Activated B cell treated with CpG ODN at 0.5 μM for 24 hours (primary cell): ENCODE measurements at places on chromosomes 13 and 19.

GRCh38 chr19:31770223-31770622, 421.0 kb upstream of the TSHZ3 start:
- DNase-seq: no peak

GRCh38 chr13:99686157-99686572, 184.9 kb downstream of the TM9SF2 start:
- no peak for DNase-seq

- DNase-seq: no peak
Observed at GRCh38 chr13:31172535-31172934, 10.8 kb upstream of the HSPH1 start.

DNA sequence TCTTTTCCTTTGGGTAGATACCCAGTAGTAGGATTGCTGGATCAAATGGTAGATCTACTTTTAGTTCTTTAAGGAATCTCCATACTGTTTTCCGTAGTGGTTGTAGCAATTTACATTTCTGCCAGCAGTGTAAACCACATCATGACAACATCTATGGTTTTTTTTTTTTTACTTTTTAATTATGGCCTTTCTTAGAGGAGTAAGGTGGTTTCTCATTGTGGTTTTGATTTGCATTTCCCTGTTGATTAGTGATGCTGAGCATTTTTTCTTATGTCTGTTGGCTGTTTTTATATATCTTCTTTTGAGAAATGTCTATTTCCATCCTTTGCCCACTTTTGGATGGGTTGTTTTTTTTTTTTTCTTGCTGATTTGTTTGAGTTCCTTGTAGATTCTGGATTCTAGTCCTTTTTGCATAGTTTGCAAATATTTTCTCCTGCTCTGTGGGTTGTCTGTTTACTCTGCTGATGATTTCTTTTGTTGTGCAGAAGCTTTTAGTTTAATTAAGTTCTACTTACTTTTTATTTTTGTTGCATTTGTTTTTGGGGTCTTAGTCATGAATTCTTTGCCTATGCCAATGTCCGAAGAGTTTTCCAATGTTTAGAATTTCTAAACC, 38.8 kb downstream of the TDRD3 start:
- no peak for DNase-seq

DNA sequence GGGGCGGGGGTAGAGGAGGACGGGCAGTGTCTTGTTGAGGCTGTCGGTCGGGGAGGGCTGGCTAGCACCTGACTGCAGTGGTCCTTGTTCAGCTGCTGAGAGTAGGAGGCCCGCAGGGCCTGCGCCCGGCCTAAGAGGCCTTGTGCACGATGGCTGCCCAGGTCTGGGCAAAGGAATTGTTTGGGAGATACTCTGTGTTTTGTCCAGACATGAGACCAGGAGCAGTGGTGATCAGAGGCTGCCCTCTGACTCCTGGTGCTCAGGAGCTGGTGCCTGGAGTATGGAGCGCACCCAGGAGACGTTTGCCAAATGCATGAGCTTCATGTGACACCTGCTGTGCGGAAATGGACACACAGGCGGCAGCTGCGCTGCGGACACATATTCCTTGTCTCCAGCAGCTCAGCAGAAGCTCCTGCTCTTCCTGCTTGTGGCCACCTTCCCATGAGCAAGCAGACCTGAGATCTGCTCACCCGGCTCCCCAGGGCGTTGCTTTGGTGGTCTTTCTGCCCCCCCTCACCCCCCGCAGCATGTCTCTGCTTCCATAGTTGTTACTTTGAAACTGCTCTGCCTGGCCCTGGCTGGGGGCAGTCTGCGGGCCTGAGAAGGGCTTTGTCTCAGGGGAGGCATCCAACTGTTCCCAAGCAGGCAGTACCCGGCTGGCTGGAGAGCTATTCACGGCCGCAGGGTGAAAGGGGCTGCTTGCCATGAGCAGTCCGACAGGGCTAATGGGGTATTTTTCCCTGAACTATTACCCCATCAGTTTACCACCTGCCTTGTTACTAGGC, 163.9 kb downstream of the TEX29 start:
- DNase-seq: no peak

GRCh38 chr19:43767316-43767715, 12.6 kb upstream of the SMG9 start:
- no peak for DNase-seq

GRCh38 chr19:32580353-32580900, 563 bp upstream of the PDCD5 start:
- DNase-seq: no peak

- DNase-seq: no peak
Observed at GRCh38 chr13:79112016-79112415, 294.0 kb downstream of the RBM26 start.

GRCh38 chr19:58368561-58369360, 6.2 kb upstream of the ZNF497 start:
- no peak for DNase-seq

DNA sequence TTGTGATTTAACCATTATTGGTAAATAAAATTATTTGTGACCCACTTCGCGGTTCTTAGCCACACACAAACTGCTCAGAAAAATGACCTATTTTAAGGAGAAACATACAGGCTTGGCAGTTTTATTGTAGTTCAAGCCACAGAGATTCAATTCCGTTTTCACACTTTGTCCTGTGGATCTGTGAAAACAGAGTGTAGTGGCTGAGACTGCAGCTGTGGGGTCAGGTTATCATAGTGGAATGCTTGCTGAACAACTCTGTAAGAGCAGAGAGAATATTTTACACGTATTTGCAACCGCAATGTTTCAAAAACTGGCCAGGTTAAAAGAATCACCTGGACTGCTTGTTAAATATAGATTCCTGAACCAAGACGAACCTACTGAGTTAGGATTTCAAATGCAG, 292.5 kb downstream of the GPC5 start:
- DNase-seq: no peak

DNA sequence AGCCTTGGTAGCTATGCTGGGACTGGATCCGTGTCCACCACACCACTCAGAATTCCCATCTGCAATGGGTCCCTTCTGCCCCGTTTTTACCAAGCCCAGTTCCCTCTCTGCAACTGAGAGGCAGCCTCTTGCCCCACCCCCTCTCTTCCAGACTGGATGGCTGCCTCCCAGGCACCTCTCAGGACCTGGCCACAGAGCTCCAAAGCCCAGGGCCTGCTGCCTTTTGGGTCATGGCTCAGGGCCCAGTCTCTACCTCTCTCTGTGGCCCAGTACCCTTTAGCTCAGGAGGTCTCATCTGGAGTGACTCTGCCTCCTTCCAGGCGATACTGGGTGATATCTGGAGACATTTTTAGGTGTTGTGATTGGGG, 10.3 kb upstream of the ZBTB7A start:
- no peak for DNase-seq

GRCh38 chr13:108963846-108964600, 334.6 kb downstream of the MYO16 start:
- no peak for DNase-seq

GRCh38 chr19:48302600-48302959, 22.8 kb upstream of the EMP3 start:
- no peak for DNase-seq

DNA sequence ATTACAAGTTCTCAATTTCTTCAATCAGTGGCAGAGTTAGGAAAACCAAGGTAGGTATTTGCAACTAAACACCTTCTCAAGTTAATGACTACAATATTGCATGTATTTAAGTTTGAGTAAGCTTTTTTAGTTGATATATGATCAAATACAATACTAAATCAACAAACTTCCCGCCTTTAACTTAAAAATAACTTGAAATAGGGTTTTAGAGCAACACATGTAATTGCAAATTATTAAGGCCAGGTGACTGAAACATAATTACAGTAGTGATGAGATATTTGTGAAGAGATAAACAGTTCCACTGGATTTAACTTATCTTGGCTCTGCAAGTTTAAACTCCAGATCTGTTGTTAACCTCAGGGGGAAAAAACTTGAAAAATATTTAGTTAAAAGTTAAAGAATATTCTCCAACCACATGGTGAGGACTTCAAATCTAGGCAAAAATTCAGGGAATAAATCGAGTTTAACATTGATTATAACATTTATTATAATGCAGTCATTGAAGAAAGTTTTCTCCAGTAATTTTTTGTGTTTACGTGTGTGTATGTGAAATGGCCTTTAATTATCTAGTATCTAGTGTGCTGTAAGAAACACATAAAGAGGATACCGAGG, 3.6 kb downstream of the DACH1 start:
- no peak for DNase-seq

DNA sequence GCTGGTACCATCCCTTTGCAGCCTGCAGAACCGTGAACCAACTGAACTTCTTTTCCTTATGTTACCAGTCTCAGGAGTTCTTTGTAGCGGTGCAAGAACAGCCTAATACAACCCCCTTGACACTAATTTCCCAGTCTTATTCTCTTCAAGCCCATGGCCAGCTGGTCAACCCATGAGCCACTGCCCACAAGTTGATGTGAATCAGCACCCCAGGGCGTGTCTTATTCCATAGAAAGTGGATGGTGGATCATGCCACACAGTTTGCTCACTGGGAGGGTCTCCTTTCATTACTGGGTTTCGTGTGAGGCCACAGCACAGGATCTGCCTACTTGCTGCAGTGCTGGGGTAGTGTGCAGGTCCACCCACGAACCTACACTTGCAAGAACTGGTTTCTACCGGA, 27.0 kb downstream of the TEX29 start:
- no peak for DNase-seq

DNA sequence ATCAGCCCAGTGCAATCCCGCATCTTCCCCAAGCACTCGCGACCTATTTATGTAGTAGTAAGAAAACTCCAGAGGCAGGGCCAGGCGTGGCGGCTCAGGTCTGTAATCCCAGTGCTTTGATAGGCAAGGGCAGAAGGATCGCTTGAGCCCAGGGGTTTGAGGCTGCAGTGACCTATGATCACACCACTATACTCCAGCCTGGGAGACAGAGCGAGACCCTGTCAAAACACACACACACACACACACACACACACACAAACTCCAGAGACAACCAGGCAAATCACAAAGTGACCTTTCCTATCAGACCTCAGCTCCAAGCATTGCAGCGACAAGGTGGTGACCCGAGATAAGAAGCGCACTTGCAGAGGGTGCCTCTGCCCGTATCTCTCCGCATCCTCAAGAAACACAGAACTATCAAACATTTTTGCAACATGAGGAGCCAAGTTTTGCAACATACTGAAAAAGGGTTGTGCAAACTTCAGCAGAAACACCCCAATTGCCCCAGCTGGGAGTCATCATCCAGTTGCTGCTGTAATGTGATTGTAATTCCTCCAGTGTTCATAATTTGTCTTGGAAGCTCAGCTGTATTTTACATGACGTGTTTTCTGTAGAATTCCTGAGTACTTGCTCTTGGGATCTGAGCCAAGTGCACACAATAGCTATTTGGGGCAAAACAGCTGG, 8.7 kb upstream of the KLF2 start:
- no peak for DNase-seq

- no peak for DNase-seq
Observed at GRCh38 chr13:75579529-75579928, 29.9 kb downstream of the UCHL3 start.

DNA sequence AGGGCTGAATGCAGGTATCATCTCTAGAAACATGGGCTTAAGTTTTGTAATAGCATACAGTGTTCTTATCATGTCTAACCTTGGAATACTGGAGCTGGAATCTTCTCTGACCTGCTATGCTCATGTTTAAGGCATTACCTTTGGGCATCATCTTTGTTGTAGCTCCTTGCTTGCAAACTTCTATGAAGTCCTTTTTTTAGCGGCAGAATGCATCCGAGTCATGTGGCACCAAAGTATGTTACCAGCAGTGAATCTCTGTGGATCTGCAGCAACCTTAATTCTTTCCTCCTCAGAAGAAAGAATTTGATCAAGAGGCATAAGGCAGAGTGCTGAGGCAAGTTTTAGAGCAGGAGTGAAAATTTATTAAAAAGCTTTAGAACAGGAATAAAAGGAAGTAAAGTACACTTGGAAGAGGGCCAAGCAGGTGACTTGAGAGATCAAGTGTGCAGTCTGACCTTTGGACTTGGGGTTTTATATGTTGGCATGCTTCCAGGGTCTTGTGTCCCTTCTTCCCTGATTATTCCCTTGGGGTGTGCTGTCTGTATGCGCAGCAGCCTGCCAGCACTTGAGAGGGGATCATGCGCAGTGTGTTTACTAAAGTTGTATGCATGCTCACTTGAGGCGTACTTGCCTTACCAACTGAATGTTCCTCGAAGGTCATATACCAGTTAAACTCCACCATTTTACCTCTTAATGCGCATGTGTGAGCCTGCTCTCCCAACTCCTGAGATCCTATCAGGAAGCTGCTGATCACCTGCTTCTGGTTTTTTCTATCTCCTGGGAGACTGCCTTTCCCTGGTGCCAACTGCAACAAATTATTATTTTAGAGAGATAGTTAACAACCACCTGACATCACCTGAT, 115.5 kb downstream of the LACC1 start:
- DNase-seq: no peak

- no peak for DNase-seq
Observed at GRCh38 chr13:90568165-90568564, 779.3 kb upstream of the MIR17HG start.

DNA sequence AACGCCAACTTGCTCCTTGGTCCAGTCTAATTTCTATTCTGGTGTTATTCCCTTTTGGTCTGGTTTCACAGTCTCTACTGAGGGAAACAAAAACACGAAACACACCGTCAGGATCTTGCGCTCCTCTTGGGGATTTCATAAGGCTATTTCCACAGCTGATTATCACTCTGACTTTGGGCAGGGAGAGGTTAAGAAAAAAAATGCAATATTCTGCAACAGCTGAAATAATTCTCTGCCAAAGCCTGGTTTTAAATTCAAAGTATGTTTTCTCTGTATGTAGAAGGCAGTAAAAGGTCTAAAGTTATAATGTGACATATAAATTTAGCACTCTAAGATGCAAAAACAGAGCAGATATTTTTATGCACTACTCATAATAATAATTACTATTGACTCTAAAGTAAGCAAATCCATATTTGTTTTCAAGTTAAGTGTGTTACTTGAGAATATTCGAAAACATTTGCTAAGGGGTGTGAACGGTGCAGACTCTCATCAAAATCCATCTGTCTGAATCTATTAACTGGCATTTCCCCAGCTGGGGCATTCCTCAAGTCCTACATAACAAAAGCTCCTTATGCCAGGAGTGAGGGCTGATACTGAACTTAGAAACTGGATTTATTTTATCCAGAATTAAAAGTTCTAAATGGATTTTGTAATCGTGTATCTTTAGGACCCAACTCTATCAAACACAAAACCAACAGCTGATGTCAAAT, 38.4 kb upstream of the STARD13 start:
- no peak for DNase-seq

DNA sequence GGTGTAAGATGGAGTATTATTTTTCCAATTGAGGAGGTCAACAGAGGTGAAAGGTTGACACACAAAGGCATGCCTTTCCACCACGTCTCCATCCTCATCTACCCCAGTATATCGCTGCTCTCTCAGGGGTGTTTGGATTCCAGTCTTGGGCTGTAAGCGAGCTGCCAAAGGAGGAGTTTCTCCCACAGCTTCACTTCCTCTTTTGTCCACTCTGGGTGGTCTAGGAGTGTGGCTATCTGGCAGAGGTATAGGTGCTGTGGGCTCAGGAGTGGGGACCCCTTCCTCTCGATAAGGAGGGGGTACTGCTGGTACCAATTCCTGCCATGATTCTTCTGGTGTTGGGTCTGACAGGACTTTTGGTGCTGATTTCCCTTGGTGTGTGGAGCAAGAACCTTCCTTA, 39.4 kb downstream of the ZNF846 start:
- DNase-seq: no peak

GRCh38 chr13:23180711-23181110, at the start of gene SGCG:
SGCG (plus strand) TSS chr13:23180979; CDS start chr13:23203695, 22,716 bp downstream.
- DNase-seq: no peak

GRCh38 chr13:24116131-24116530, 44.4 kb upstream of the SPATA13 start:
- no peak for DNase-seq
